ENCODE measurements at places on chromosomes 7 and 10.
A peak's percentile ranks its signal among the peaks of the same experiment; 100 is the strongest.

- DNase-seq, result no peak
Observed at GRCh38 chr10:21171936-21172541, 274.9 kb upstream of the NEBL start.

GRCh38 chr10:111926286-111926685, 257.3 kb downstream of the GPAM start:
- DNase-seq, result no peak

- no peak for DNase-seq
Observed at GRCh38 chr10:86889997-86890396, 67.4 kb downstream of the MMRN2 start.

GRCh38 chr10:76396134-76396533, 964.7 kb downstream of the LRMDA start:
- no peak for DNase-seq

DNA sequence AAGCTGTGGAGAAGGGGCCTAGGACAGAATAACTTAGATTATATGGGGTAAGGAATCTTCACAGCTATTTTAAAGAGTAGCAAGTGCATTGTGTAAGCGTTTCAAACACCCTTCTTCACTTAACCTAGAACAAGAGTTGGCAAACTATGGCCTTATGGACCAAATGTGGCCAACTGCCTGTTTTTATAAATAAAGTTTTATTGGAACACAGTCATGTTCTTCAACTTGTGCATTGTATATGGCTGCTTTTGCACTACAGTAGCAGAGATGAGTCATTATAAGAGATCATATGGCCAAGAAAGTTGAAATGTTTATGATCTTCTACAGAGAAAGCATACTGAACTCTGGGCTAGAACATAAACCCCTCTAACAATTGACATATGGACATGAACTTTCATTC, 187.8 kb downstream of the ETV1 start:
- no peak for DNase-seq

GRCh38 chr10:10460451-10460850, 557.2 kb upstream of the CELF2 start:
- DNase-seq, result no peak

DNA sequence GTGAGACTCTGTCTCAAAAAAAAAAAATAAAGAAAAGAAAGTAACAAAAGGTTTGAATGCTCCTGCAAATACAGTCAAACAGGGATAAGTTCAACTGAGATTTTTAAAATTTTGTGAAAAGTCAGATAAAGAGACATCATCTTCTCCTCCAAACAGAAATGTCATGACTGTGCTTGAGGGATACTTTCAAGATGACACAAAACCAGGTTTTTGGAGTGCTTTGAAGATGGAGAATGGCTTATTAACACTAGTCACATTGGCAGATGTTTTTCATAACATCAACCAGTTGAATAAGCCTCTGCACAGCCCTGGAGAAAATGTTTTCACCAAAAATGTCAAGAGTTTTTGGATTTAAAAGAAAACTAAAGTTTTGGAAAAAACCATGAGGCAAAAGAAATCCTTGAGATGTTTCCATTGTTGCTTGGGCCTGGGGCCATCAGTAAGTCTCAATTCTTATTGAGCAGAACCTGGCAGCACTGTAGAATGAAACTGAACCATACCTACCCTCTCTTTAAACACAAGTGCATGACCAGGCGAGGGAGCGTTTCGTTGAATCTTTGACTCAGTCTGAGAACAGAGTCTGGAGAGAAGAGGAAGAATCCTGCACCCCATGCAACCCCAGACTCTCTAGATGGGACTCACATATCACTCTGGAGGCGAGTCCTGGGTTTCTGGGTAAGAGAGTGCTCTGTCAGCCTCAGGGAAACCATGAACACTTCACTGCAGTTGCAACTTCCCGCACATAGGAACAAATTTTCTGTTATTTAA, 37.4 kb upstream of the PRKCQ start:
- no peak for DNase-seq

DNA sequence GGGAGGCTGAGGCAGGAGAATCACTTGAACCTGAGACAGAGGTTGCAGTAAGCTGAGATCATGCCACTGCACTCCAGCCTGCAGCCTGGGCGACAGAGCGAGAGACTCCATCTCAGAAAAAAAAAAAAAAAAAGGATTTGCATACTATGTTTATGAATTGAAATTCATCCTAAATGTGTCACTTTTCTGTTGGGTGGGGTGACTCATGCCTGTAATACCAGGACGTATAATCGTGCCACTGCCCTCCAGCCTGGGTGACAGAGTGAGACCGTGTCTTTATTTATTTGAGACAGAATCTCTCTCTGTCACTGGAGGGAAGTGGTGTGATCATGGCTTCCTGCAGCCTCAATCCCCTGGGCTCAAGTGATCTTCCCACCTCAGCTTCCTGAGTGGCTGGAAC, 5.8 kb downstream of the ZNF212 start:
- peak; percentile 27 for DNase-seq

GRCh38 chr10:82160307-82160706, 285.3 kb downstream of the NRG3 start:
- DNase-seq, result no peak

- no peak for DNase-seq
Observed at GRCh38 chr10:132194726-132195125, 8.0 kb downstream of the DPYSL4 start.

DNA sequence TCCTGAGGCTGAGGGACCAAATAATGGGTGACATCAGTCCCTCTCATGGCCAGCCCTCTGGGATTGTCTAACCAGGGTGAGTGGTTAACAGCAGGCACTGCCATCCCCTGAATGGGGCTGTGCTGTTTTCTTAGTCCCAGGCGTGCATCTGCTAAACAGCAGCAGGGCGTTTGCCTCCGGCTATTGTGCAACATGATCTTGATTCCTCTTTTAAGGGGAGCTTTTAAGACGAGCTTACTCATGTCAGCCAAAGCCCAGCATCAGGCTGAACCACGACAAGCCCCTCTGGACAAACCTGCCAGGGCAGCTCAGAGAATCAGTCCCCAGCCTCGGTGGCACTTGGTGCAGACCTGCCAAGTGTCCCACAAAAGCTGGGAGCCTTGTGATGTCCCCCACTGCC, 16.2 kb upstream of the IGFBP3 start:
- DNase-seq, result no peak

DNA sequence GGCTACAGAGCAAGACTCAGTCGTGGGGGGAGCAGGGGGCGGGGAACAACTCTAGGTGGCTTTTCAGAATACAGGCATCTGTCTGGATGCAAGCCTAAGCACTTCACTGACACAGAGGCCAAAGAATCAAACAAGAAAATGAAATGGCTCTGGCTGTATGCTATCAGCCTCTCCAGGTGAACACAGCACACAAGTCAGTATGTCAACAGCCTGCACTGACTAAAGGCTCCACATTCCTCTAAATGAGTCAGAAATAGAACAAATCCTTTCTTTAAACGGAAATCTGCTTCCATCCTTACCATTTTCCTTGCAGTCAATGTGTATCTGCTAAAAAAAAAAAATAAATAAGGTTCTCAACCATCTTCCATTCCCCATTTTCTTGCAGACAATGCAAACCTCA, 88.3 kb downstream of the ARMH3 start:
- DNase-seq, result no peak

DNA sequence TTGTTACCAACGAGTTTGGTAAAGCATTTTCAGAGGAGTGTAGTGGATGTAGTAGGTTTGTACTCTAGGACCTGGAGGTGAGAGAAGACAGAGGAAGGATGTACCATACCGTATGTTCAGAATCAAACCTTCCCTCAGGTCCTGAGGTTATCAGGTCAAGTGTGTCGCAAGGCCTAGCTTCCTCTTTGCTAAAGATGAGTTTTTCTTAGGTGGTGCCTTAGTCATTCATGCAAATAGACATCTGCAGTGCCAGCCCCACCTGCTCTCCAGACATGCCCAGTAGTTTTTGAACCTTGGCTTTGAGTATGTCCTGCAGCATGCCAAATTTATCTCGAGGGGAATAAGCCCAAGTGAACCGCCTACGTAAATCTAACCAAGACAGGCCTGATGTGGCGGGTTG, 71.3 kb downstream of the HDAC9 start:
- no peak for DNase-seq

DNA sequence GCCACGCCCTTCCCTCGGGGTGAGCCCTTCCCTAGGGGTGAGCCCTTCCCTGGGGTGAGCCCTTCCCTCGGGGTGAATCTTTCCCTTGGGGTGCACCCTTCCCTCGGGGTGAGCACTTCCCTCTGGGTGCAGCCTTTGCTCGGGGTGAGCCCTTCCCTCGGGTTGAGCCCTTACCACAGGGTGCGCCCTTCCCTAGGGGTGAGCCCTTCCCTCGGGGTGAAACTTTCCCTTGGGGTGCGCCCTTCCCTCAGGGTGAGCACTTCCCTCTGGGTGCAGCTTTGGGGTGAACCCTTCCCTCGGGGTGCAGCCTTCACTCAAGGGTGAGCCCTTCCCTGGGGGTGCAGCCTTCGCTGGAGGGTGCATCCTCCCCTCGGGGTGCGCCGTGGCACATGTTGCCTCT, 34.6 kb upstream of the INSIG1 start:
- no peak for DNase-seq
